CD4-positive, alpha-beta T cell (primary cell): ENCODE measurements at places on chromosomes 4 and X. TPM values are rescaled to one million over a fixed set of nuclear protein-coding genes. Genes with fewer than 3 reads are reported as not detected.

DNA sequence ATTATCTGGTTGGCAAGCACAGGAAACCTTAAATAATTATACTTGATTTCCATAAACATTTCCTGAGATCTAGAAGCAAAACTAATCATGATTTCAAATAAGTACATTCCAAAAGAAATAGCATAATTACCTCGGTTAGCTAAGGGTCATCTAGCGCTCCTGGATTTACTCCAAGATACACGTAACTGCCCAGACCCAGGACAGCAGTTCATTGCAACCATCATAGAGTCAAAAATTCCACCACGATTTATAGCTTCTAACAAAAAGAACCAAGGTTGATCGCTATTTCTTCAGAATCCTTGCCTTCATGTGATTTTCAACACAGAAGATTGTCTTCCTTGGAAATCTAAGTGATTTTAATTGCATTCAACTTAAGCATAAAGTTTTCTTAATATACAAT lies 1235.5 kb upstream of the TENM3 start:
- no peak overlapping the region for H3K27ac ChIP-seq
- H3K4me1 ChIP-seq, result no peaks in the 10 kb centered on the region
- no peak for DNase-seq
- no peak overlapping the region for H3K4me3 ChIP-seq
- H3K27me3 ChIP-seq, result no peaks in the 10 kb centered on the region

Gene TLR10
- total RNA-seq, result not detected

Gene RAB33A
- total RNA-seq, result 14.4 TPM

DNA sequence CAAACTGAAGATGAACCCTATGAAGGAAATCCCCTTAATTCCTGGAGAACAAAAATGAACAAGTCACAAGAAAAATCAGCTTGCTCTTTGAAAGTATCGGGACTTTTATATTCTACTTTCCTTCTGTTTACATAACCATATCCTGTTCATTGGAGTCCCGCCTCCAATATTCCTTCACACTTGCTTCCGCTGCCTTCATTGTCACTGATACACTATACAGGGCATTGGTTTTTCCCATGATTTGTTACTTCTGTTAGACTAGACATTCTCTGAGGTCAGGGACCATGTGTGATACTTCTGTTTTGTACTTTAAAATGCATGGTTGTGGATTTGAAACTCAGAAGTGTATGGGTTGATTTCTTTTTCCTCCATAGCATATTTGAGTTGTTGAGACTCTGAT lies 18.8 kb downstream of the MCUB start:
- peaks cover 11% of the 10 kb centered on the region for H3K36me3 ChIP-seq
- DNase-seq, result no peak
- no peak overlapping the region for H3K27ac ChIP-seq
- H3K4me1 ChIP-seq, result peaks cover 18% of the 10 kb centered on the region
- no peak overlapping the region for H3K4me3 ChIP-seq
- H3K27me3 ChIP-seq, result no peaks in the 10 kb centered on the region

- H3K4me3 ChIP-seq, result no peak overlapping the region
- no peaks in the 10 kb centered on the region for H3K4me1 ChIP-seq
- no peak for DNase-seq
- H3K36me3 ChIP-seq, result no peaks in the 10 kb centered on the region
- H3K27ac ChIP-seq, result no peak overlapping the region
Observed at GRCh38 chr4:124060261-124060918, 652.1 kb downstream of the ANKRD50 start.

DNA sequence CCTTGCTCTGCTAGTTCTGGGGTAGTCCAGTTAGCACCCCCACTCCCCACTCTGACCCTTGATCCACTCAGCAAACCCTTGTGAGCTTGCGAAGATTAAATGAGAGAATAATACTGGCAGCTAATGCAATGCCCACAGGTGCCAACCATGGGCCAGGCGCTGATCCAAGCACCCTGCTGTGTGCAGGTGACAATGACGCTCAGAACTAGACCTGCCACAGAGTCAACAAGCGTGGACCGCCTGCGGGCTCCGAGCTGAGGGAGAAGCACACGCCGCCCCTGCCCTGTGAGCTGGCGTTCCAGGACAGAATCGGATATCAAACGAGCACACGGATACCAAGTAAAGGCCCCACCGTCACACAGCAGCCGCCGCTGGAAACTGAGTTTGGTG lies 129.2 kb downstream of the FAM53A start:
- peaks cover under 1% of the 10 kb centered on the region for H3K27me3 ChIP-seq
- H3K4me1 ChIP-seq, result peaks cover under 1% of the 10 kb centered on the region
- H3K36me3 ChIP-seq, result no peaks in the 10 kb centered on the region
